ENCODE measurements at places on chromosomes 11 and 22. TPM values are rescaled to one million over a fixed set of nuclear protein-coding genes. Genes with fewer than 3 reads are reported as not detected.

GRCh38 chr11:104704146-104704830, 194.0 kb downstream of the CASP12 start:
- DNase-seq = no peak

DNA sequence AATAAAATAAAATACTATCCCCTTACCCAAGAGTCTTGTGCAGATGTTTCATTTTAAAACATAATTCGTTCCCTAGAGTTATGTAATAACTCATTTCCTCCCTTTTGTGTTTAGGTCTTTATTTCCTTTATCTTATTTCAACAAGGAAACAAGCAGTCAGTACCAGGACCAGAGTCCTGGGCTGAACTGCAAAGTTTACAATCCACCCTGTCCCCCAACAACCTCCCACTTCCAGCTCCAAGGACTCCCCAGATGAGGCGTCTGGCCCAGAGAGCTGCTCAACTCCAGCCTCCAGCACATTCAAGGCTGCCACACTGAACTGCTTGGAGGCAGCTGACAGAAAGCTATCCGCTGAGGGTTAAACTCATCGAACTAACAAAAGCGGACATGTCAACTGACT, 4.5 kb downstream of the POLDIP3 start:
- DNase-seq = no peak

- DNase-seq = peak; percentile 89
Measured at GRCh38 chr11:111531687-111532364, 8.7 kb upstream of the LAYN start.

- DNase-seq = peak; percentile 47
Measured at GRCh38 chr11:12048936-12049790, 40.7 kb upstream of the DKK3 start.

The DEUP1 gene
- total RNA-seq = not detected

DNA sequence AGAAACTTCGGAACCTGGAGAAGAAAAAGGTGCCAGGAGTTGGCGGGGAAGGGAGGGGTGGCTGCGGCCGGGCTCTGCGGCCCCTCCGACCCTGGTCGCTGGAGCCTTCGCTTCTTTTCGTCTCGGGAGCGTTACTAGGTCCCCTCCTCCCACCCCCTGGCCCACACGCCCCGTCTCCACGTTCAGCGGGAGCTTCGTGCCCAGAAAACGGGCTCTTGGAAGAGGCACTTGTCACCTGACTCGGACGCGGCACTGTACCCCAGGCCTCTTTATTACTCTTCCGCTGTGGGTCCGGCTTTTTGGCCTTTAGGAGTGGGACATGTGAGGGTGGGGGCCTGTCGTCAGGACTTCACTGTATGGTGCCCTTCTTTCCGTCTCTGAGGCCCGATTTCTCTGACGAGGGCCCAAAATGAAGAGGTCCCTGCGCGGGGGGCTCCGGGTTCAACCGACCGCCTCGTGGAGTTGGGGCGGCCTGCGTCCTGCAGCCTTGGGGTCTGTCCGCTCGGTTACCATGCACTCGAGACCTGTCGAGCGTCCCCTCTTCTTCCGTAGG, 1.2 kb downstream of the CAPRIN1 start:
- peak; percentile 26 for DNase-seq

The TPBGL gene
- total RNA-seq = not detected

The C22orf31 gene
- total RNA-seq = not detected

The CCS gene
- 18.1 TPM for total RNA-seq

The CLDN5 gene
- not detected for total RNA-seq

GRCh38 chr11:130003717-130004001, 1.0 kb upstream of the PRDM10 start:
- no peak for DNase-seq

GRCh38 chr11:94845622-94846021, 77.5 kb downstream of the AMOTL1 start:
- no peak for DNase-seq

- DNase-seq = no peak
Measured at GRCh38 chr22:44372611-44373010, 59.9 kb upstream of the SHISAL1 start.

The KCNA4 gene
- 0.11 TPM for total RNA-seq
